ENCODE measurements at places on chromosomes 6 and 20. TPM values are rescaled to one million over a fixed set of nuclear protein-coding genes. Genes with fewer than 3 reads are reported as not detected.

Gene COX4I2
- total RNA-seq: not detected

Gene RAB23
- total RNA-seq: 3.0 TPM

Gene JPH2
- total RNA-seq: 0.05 TPM

Gene PCK1
- total RNA-seq: not detected

Gene RAB44
- not detected for total RNA-seq

Gene FHL5
- total RNA-seq: not detected

Gene HLA-DQB1
- total RNA-seq: 1.5 TPM

Gene SNAI1
- total RNA-seq: 2.3 TPM

Gene KCNQ5
- 13.7 TPM for total RNA-seq

Gene KCNK17
- total RNA-seq: not detected

Gene PTPRT
- total RNA-seq: not detected

Gene HCRTR2
- not detected for total RNA-seq

Gene MEI4
- not detected for total RNA-seq

Gene CCM2L
- total RNA-seq: not detected

Gene C2
- total RNA-seq: 0.30 TPM

Gene BICRAL
- total RNA-seq: 12.9 TPM

Gene CDH26
- 0.47 TPM for total RNA-seq

Gene HACE1
- 21.3 TPM for total RNA-seq

Gene LTA
- total RNA-seq: 631 TPM

Gene PRSS35
- not detected for total RNA-seq

Gene SEMG1
- not detected for total RNA-seq

Gene FANCE
- total RNA-seq: 22.1 TPM

Gene ZBTB22
- 11.3 TPM for total RNA-seq

Gene PPP1R14C
- 0.21 TPM for total RNA-seq

Gene PRKN
- total RNA-seq: not detected

Gene VARS1
- total RNA-seq: 181 TPM

Gene ADAM33
- total RNA-seq: not detected

Gene OPN5
- not detected for total RNA-seq

Gene PSORS1C2
- total RNA-seq: not detected

Gene LY86
- total RNA-seq: 1.2 TPM

Gene NRSN1
- total RNA-seq: not detected

Gene TPD52L2
- 75.9 TPM for total RNA-seq

Gene TMEM200A
- total RNA-seq: 1.3 TPM

Gene DOK5
- 37.1 TPM for total RNA-seq

Gene TNXB
- 3.3 TPM for total RNA-seq

Gene MLN
- total RNA-seq: not detected

Gene PROKR2
- not detected for total RNA-seq

Gene ERVFRD-1
- total RNA-seq: not detected

Gene RPS6KA2
- total RNA-seq: 2.8 TPM

Gene PRDM13
- 0.05 TPM for total RNA-seq
